ENCODE measurements at places on chromosomes 11 and 22.

DNA sequence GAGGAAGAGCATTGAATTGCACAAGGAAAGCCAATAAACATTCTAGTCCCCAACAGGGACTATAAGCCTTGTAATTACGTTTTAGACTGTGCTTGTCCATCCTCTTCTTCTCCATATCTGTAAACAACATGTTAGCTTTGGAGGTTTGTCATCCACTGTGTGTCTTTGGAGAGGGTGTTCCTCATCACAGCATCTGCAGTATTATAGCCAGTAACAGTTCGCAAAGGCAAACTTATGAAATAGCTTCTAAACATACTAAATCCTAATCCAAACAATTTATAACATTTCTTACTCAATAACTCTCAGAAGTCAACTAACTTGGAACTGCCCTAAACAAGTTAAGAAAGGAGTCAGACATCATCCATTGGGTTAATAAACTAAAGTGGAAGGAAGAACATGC lies 10.3 kb upstream of the BDNF start:
- no peak for DNase-seq

DNA sequence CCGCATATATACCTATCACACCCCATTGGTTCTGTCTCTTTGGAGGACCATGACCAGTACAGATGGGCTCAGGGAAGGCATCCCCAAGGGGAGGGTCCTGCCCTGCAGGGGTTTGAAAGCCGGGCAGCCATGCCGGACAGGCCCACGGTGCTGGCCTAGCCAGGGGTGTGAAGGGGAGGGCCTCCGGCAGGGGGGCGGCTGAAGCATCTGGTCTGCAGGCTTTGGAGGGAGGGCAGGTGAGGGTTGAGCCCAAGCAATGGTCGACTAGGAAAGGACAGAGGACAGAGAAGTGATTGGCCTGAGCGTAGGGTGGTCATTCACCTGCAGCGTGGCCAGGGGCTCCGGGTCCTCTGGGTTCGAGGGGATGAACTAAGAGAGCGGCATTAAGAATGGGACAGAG lies 11.2 kb upstream of the CTSD start:
- DNase-seq = no peak

GRCh38 chr11:70144262-70144661 lies 58.8 kb upstream of the FADD start:
- no peak for DNase-seq

- DNase-seq = no peak
These were observed 502.4 kb downstream of the INSC start for GRCh38 chr11:15617126-15617525.

GRCh38 chr11:62402226-62402959 lies 16.4 kb upstream of the SCGB1A1 start:
- peak; percentile 19 for DNase-seq

GRCh38 chr11:1117992-1118391 lies 39.8 kb upstream of the MUC5AC start:
- DNase-seq = no peak

DNA sequence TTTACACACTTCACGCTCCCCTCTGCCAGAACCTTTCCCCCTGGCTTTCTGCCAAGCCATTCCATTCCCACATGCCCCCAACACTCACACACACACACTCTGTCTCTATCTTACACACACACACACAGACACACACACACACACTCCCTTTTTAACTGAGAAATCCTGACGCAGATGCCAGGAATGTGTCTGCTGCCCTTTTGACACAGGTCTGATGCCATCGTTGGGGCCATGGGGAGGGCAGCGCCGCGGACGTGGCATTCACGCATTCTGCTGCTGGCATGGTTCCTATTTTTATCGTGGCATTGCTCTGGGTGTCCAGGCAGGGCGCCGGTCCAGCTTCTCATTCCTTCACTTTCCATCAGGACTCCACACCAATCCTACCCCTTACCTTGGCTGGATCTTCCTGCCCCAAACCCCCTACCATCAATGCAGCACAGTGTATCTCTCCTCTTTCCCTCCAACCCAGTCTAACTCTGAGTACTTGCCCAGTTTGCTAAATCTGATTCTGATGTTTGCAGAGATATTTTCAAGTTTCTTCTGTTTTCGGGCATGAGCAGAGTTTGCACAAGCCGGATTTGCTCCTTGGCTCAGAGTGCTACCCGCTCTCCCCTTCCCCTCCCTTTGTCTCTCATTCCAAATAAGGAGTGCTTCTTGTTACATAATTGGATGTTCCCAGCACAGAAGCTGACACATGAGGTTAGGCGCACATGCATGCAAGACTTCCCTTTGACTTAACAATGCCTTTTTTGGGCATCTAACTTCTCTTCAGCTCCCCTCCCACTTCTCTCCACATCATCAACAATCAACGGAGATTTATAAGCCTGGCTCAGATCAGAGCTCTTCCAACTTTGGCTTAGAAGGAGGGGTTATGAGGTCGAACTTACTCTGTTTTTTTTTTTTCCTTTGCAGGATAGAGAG lies 18.8 kb downstream of the SNX19 start:
- no peak for DNase-seq

GRCh38 chr22:38270091-38270992 lies 2.5 kb downstream of the TMEM184B start:
- DNase-seq = no peak

DNA sequence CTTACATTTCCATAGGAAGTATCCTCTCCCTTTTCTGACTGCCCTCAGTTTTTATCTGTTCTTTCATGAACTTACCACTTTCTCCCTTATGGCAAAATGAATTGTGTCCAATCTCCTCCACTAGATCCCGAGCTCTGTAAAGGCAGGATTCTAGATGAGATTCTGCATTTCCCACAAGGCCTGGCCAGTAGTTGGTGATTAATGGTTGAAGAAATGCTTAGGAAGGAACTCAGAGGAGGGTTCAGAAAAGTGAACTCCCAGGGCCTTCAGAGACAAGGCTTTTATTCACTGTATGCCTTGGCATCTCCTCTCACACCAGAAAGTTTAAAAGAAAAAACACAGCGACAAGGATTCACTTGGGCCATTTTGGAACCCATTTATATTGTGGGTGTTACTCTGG lies 66.2 kb downstream of the CCDC81 start:
- no peak for DNase-seq

DNA sequence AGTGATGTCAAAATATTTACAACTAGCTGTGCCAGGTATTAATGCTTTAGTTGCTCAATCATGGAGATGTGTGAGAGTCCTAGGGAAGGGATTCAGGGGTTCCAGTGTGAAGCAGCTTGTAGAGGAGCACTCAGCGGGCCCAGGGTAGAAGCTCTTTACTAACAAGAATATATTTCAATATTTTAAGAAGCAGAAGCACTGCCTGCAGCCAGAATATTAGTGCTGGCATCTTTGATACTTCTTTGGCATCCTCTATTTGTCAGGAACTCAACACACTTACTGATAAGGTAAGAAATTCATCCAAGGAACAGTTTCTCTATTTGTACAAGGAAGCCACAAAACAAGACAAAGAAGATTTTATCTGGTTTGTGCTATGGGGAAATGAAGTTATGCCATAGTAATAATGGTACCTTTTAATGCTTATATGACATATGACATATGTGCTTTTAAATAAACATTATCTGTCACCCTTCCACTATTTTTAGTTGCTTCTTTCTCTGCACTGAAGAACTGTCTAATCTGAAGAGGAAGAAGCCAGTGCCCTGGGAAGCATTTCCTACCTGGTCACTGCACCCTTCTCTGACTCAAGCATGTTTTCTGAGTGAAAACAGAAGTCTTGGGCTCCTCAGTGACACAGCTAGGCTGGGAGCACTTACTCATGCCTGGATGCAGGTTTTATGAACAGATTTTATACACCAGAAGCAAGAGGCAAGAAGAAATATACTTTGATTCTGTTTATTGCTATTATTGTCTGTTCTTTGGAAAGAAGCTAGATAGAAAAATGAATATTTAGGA lies 388.1 kb upstream of the CCDC90B start:
- DNase-seq = no peak

DNA sequence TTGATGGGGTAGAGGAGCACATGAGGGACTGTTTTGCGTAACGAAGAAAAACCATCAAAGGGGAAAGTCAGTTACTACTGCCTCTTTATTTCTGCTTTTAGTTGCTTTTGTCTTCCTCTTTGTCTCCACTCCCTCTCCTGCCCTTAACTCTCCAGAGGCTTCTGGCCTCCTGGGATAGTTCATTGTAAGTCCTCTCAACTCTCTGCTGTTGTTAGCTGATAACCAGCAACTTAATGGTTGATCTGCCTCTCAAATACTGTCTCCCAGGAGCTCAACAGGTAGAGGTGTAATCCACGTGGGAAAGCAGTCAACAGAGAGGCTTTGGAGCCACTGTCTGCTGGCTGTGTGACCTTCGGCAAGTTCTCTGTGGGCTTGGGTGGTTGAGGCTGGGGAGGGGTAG lies 47.3 kb downstream of the CCDC81 start:
- DNase-seq = no peak

- no peak for DNase-seq
These were observed 52.0 kb downstream of the CASP12 start for GRCh38 chr11:104846216-104846615.

DNA sequence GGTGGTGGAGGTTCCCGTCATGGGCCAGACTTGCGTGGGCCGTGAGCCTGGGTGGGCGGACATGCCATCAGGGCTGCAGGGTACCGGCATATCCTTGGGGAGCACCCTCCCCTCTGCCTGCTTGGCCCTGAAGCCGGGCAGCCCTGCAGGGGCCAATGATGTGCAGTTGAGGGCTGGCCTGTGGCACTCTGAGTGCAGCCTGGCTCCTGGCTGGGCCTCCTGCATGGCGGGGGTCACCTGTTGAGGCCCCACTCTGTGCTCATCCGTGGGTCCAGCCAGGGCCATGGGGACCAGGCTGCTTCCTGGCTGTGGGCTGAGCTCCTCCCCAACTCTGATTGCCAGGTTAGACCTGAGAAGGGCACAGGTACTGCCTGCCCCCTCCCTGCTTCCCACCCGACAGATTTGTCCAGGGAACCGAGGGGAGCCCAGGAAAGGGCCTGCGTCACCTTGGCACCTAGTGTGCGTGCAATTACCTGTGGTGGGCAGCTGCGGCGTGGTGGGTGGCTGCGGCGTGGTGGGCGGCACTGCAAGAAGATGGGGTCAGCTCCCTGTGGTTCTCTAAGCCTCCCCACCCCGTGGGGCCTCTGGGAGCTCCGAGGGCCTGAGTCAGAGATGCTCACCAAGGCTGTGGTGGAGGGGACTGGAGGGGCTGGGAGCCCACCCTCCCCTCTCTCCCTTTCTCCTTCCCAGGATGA lies 16.2 kb downstream of the MUC6 start:
- DNase-seq = no peak

GRCh38 chr11:36775130-36775529 lies 177.1 kb upstream of the RAG2 start:
- DNase-seq = no peak

DNA sequence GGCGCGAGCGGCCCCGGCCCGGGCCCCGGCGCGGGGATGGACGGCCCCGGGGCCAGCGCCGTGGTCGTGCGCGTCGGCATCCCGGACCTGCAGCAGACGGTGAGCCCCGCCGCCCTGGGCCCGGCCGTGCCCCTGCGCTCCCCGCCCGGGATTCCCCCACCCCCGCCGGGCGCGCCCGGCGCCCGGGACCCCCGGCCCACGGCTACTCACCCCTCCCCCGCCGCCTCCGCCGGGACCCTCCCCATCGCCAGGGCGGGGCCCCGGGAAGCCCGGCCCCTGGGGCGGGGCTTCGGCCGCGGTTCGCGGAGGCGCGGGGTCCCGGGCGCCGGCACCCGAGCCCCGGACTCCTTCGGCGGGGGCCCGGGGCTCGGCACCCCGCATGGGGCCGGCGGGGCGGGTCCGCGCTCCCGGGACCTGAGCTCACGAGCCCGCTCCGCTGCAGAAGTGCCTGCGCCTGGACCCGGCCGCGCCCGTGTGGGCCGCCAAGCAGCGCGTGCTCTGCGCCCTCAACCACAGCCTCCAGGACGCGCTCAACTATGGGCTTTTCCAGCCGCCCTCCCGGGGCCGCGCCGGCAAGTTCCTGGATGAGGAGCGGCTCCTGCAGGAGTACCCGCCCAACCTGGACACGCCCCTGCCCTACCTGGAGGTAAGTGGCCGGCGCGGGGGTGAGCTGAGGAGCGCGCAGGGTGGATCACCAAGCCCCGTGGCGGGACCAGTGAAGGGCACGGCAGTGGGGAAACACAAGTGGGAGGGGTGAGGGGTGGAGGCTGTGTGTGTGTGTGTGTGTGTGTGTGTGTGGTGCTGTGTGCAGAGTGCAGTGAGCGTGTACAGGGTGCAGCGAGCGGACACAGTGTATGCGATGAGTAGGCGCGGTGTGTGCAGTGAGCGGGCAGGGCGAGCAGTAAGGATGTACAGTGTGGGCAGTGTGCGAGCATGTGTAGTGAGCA lies 2.3 kb downstream of the SHANK3 start:
- DNase-seq = no peak

GRCh38 chr11:2143799-2144543 lies 4.8 kb upstream of the IGF2 start:
- DNase-seq = no peak

GRCh38 chr11:73384872-73385689 lies 8.9 kb downstream of the RELT start:
- DNase-seq = no peak

- DNase-seq = no peak
These were observed 3.8 kb upstream of the OR5A2 start for GRCh38 chr11:59429924-59430516.

DNA sequence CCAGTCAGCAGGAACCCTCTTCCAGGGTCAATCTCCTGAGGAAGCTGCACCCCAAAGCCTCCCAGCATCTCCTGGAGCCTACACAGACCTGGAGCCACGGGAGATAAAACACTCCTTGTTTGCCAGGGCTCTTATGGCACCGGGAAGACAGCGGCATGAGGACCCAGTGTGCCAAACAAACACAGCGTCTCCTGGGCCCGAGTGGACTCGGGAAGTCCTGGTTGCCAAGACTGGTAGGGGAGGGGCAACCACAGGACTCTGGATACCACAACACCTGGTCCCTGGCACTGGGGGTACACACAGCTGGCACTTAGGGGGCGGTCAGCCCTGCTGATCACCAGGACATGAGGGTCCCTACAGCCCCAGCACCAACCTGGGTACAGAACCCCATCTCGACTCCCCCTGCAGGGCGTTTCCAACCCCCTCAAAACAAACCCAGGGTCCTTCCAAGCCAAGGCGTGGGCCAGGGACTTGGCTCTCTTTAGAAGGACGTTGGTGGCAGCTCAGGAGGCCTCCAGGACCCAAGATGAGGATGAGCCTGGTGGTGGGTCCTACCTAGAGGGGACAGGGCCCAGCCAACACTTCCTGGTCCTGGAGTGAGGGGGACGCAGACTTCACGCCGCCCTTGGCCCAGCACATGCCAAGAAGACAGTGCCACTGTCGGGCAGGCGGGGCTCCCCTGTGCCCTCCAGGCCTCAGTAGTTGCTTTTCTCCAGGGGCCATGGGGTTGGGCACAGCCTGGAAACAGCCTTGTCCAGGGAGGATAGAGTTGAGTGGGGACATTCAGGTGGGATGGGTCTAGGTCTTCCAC lies 85.0 kb downstream of the CELSR1 start:
- DNase-seq = no peak

Data from activated CD8-positive, alpha-beta memory T cell treated with anti-CD3 and anti-CD28 coated beads for 1 hour (primary cell).